H7 (cell line): ENCODE measurements at places on chromosomes 3 and 15. TPM values are rescaled to one million over a fixed set of nuclear protein-coding genes. Genes with fewer than 3 reads are reported as not detected.

DNA sequence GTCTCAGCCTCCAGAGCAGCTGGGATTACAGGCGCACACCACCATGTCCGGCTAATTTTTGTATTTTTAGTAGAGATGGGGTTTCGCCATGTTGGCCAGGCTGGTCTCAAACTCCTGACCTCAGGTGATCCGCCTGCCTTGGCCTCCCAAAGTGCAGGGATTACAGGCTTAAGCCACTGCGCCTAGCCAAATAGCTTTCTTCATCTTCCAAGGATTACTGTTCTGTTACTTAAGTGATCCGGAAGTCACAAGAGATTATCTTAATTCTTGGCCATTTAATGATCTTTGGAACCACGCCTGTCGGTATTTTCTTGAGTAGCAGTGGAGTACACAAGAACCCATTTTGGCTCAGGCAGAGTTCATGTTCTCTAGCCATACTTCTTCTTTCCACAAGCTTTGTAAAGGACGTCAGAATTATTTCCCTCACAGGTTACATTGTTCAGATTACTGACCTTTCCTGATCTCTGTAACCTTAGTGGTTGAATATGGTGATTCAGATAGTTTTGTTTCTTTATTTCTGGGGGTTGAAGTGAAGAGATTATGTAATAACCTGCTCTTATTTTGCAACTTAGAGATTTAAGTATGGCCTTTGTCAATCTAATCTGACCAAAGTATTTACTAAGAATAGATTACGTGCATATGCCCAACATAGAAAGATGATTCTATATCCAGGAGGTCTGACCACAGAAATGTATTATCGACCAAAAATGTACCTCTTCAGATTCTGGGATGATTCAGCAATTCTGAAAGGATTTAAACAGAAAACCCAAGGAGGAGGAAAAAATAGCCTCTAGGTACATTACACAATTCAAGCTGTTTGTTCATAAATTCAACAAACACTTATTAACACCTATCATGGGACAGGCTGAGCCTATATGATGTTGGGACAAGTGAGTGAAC, 132.2 kb downstream of the GREM1 start:
- no peak for DNase-seq

DNA sequence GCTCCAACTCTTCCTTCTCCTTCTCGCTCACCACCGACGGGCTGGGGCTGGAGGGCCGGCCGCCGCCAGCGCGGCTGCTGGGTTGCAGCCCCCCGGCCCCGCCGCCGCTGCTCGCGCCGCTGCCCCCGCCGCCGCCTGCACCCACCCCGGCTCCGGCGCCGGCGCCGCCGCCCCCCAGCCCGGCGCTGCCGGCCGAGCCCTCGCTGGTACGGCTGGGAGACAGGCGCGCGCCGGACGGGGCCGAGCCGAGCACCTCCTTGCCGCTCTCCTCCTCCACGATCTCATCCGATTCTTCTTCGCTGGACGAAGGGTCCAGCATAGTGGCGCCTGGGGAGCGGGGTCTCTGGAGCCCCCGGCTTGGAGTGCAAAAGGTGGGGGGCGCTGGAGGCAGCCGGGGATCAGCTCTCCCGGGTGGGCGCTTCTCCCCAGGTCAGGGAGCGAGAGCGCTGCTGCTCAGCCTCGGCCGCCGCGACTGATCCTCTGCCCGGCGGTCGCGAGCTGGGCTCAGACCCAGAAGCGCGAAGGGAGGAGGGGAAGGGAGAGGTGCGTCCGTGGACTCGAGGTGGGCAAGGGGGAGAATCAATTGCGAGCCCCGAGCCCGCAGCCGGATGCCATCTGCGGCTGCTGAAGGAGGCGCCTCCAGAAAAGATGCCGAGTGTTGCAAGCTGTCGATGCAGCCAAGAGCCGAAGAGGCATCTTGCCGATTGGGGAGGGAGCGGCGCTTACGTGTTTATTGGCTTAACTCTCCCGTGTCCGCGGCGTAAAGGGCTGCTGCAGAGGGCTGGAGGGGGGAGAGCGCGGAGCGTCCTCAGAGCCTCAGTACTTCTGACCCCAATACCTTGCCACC, at the start of gene CADPS:
Gene CADPS, minus strand, starts transcription at position 706 of the 847 bp plus-strand sequence. Its CDS starts 387 bp downstream, at position 319.
- peak; percentile 67 for DNase-seq

- no peak for DNase-seq
Measured at GRCh38 chr15:53549697-53550305, 209.7 kb downstream of the WDR72 start.

- no peak for DNase-seq
Measured at GRCh38 chr15:25731411-25731810, 131.7 kb downstream of the ATP10A start.

DNA sequence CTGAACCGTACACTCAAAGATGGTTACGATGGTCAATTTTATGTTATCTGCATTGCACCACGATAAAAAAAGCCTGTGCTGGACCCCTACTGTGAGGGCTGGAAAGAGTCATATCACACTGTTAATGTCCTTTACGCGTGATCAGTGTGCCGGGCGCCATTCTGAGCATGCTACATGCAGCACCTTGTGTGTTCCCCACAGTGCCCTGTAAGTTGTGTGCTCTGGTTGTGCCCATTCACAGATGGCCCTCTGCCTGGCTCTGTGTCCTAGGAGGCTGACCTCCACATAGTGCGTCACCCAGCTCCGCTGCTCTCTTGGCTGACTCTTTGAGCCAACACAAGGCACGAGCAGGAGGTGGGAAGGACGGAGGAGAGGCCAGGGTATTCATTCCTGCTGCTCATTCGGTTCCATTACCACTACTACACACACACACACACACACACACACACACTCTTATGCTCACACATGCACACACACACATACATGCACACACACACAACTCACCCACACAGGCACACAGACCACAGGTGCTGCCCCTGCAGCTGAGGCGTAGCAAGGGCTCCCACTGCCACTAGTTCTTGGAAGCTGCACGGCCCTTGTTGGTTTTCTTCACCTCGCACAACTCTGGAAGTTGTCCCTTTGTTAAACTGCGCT, 129.6 kb upstream of the IQSEC1 start:
- peak; percentile 33 for DNase-seq

GRCh38 chr3:167078070-167078622, 302.0 kb downstream of the ZBBX start:
- DNase-seq = no peak

- no peak for DNase-seq
Measured at GRCh38 chr3:153404157-153404556, 242.1 kb downstream of the RAP2B start.

DNA sequence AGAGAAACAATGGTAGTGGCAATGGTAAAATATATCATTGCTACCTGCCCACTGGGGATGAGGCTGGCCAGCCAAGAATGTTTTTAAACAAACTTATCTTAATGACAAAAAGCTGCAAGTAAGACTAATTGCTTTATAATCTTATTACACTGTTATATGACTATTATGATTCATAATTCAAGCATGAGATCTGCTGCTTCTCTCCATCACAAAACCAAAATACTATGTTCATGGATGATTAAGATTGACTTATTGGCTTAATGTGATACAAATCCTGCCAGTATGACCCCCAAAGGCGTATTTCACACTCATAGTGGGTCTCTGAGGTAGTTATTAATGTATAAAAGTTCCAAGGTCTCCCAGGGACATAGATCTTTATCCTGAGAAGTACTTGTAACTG, 52.6 kb downstream of the FBN1 start:
- DNase-seq = no peak

- DNase-seq = peak; percentile 17
Measured at GRCh38 chr3:150521463-150521862, 24.8 kb downstream of the SERP1 start.

- DNase-seq = no peak
Measured at GRCh38 chr3:194030372-194030771, 105.6 kb upstream of the HES1 start.

DNA sequence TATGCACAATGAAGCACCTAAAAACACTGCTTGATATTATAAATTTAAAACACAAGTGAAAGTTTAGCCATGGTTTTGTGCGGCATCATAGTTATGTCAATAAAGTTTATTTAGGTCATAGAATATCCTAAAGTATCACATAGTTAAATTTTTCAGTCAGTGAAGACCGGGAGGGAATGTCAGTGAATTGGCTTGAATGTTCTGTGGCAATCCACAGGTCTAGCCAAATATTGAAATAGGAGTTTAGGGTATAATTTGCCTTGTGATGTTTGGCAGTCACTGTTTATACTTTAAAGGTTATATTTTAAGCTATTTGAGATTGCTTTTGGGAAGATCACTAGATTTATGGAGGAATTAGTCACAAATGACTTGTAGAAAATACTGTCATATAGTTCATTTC, 79.7 kb upstream of the FLNB start:
- no peak for DNase-seq

DNA sequence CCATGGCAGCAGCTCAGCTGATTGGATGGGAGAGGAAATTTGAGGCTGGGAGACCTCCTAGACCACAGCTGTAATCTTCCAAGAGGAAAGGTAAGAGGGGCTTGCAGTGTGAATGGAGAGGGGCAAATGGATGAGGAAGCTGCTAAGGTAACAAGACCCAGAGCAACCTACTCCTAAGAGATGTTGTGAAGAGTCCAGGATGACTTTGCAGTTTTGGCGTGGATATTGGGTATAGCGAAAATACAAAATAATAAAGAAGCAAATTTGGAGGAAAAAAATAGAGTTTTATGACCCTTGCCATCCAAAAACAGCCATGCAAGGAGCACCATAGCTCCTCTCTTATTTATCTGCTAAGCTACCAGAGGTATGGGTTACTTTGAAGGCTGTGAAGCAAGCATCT, 186.6 kb downstream of the GREM1 start:
- DNase-seq = no peak

- no peak for DNase-seq
Measured at GRCh38 chr3:14699643-14700042, 24.7 kb downstream of the C3orf20 start.

GRCh38 chr3:144524531-144524930, 552.9 kb downstream of the DIPK2A start:
- DNase-seq = no peak

DNA sequence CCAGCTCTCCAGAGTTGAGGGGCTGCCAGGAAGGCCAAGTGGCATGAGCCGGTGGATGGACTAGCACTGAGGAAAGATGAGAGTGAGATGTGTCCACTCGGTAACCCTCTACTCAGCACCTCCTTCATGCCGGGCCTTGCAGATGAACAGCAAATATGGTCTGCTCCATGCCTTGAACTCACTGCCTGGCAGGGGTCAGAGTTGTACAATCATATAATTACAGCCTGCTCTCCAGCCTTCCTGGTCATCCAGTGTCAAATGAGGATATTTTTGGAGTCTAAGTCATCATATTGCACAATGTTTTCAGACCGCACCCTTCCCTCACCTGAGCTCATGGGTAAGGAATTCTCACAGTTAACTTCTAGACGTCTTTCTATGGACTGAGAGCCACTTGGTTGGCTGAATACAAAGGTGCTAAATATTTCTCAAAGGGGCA, 4.9 kb downstream of the MGLL start:
- no peak for DNase-seq

DNA sequence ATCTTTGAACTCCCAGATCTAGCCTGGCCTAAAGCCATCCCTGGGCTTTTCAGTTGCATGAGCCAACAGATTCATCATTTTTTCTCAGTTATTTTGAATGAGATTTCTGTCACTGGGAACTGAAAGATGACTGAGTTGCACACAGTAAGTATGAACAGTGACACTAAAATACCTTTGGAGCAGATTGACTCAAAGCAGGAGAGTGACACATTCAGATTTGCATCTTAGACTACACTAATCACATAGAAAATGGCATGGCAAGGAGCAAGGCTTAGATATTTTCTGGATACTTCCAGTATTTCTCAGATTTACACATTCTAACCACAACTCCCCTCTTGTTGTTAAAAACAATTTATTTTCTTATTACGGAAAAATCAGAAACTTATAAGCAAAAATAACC, 32.8 kb downstream of the SEC62 start:
- DNase-seq = no peak

DNA sequence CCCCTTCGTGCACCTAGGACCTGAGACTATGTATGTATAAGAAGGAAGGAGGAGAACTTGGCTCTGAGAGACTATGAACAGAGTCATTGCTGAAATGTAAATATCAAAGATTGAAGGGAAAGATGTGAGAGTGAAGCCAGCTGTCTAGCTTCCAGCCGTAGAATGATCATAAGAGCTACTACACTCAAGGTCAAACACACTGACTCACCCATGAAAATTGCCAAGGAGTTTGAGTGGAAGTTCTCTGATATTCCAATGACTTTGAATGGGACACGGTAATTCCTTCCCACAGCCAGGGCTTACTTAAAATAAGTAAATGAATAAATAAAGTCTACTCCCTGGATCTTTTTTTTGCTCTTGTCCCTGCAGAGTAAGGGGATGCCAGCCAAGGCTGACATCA, 398.9 kb upstream of the TPRG1 start:
- DNase-seq = no peak

DNA sequence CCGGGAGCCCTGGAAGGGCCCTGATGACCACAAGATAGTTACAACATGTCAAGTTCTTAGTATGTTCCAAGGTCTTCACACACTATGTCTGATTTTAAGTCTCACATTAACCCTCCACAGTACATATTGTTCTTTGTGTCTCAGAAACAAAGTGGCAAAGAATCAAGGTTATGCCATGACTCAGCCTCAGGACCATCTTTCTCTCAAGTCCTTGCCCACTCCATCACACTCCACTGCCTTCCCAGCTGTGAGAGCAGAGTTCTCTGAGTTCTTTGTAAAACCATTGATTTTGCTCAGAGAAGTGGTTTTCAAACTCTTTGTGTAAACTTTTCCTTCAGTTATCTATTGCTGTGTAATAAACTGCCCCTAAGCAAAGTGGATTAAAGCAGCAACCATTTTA, 67.9 kb upstream of the C3orf80 start:
- no peak for DNase-seq

DNA sequence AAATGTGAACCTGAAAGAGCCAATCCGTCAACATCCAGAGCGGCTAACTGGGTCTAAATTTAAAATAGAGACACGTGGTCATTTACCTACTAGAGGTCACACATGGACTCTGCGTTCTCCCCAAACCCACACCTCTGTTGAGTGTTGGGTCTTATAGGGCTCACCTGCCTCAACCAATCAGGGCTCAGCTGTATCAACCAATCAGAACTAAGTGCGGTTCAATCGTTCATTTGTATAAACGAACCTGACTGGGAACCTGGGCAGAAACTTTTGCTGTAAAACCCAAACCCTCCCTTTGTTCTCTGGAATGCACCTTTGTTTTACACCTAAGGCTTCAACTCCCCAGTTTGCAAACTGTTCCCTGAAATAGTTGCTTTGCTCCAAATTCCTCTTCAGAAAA, 8.9 kb downstream of the DNAAF4 start:
- no peak for DNase-seq

GRCh38 chr3:196994056-196994455, 25.4 kb upstream of the PIGZ start:
- DNase-seq = peak; percentile 57

GRCh38 chr3:121619691-121620090, 26.5 kb downstream of the FBXO40 start:
- no peak for DNase-seq

The ATP8B4 gene
- not detected in 2 replicates for total RNA-seq

The TMOD2 gene
- 1.2 and 1.3 TPM in 2 replicates for total RNA-seq

The NAALADL2 gene
- 0.14 and 1.3 TPM in 2 replicates for total RNA-seq

The SCAP gene
- total RNA-seq = 104 and 112 TPM in 2 replicates

The SQOR gene
- 1.5 and 2.2 TPM in 2 replicates for total RNA-seq

The CHRM5 gene
- not detected in 2 replicates for total RNA-seq

The CSPG5 gene
- total RNA-seq = 1.5 and 1.7 TPM in 2 replicates

The FILIP1L gene
- 0.07 and 0.30 TPM in 2 replicates for total RNA-seq
